ENCODE measurements at places on chromosomes 3 and 15. TPM values are rescaled to one million over a fixed set of nuclear protein-coding genes. Genes with fewer than 3 reads are reported as not detected.

The SERINC4 gene
- 0.18 TPM for total RNA-seq

The EPM2AIP1 gene
- total RNA-seq = 62.6 TPM

The GP5 gene
- 0.49 TPM for total RNA-seq

The LEO1 gene
- 12.4 TPM for total RNA-seq

The ZNF620 gene
- 6.1 TPM for total RNA-seq
